ENCODE measurements at places on chromosomes 4 and X. TPM values are rescaled to one million over a fixed set of nuclear protein-coding genes. Genes with fewer than 3 reads are reported as not detected.

Gene CT45A3
- not detected for total RNA-seq

Gene RIPPLY1
- total RNA-seq: not detected

Gene CDX4
- total RNA-seq: not detected

Gene GALNT7
- total RNA-seq: 19.1 TPM

Gene DNAAF6
- total RNA-seq: not detected

Gene BEND4
- 0.10 TPM for total RNA-seq

Gene MAGEB1
- not detected for total RNA-seq

Gene CXCR3
- total RNA-seq: 84.9 TPM

Gene SLC10A3
- 27.6 TPM for total RNA-seq

Gene DGKQ
- 14.7 TPM for total RNA-seq

GRCh38 chr4:121155893-121156292, 8.2 kb downstream of the TNIP3 start:
- DNase-seq: no peak
- peak overlapping the region; percentile 3 for H3K4me3 ChIP-seq
- H3K4me1 ChIP-seq: peaks cover 50% of the 10 kb centered on the region
- peaks cover 4% of the 10 kb centered on the region for H3K36me3 ChIP-seq
- peaks cover 8% of the 10 kb centered on the region for H3K27me3 ChIP-seq
- no peak overlapping the region for H3K27ac ChIP-seq

GRCh38 chr4:121574618-121575017, 122.2 kb downstream of the ANXA5 start:
- peaks cover 2% of the 10 kb centered on the region for H3K4me1 ChIP-seq
- H3K4me3 ChIP-seq: no peak overlapping the region
- H3K27me3 ChIP-seq: peaks cover 25% of the 10 kb centered on the region
- no peaks in the 10 kb centered on the region for H3K36me3 ChIP-seq
- no peak for DNase-seq

GRCh38 chrX:118347736-118348135, 1.8 kb downstream of the WDR44 start:
- H3K27me3 ChIP-seq: no peaks in the 10 kb centered on the region
- peaks cover 49% of the 10 kb centered on the region for H3K4me1 ChIP-seq
- peak overlapping the region; percentile 97 for H3K4me3 ChIP-seq
- H3K27ac ChIP-seq: peak overlapping the region; percentile 98

DNA sequence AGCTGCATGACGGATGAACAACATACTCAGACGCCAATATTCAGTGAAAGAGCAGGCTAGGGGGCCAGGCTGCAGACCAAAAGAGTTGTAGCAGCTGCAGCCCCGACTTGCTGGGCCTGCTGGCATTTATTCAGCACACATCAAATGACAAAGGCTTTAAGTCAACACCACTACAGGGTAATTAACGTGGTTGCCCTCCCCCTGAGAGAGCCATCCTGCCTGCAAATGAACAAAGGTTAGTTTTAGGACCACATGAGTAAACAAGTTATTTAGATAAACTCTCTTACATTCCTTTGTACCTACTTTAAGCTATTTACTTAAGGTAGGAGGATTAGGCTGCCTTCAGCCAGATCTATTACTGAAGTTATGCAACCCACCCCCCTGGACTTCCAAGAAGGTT, 1329.1 kb downstream of the PCDH18 start:
- no peaks in the 10 kb centered on the region for H3K36me3 ChIP-seq
- no peaks in the 10 kb centered on the region for H3K27me3 ChIP-seq
- no peak overlapping the region for H3K4me3 ChIP-seq
- H3K27ac ChIP-seq: no peak overlapping the region
- no peaks in the 10 kb centered on the region for H3K4me1 ChIP-seq

- no peaks in the 10 kb centered on the region for H3K4me1 ChIP-seq
- H3K27me3 ChIP-seq: no peaks in the 10 kb centered on the region
- H3K27ac ChIP-seq: no peak overlapping the region
- no peak overlapping the region for H3K4me3 ChIP-seq
Measured at GRCh38 chrX:83019258-83019657, 488.8 kb upstream of the POU3F4 start.

DNA sequence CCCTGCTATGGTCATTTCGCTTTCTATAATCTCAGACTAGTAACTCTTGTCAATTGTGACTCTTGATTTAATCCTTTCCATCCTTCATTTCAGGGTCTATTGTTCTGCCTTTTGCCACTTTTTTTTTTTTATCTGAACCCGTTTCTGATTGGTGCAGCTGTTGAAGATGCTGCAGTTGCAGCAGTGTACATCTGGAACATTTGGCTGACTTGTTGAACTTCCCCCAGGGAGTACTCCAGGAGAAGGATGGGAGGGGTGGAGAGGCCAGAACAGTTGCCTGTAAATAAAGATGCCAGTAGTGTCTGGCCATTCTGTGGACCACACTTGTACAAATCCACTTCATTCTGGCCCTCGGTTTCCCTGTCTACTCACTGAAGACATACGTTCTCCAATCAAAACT, 1.0 kb upstream of the EDA start:
- H3K4me3 ChIP-seq: no peak overlapping the region
- H3K36me3 ChIP-seq: no peaks in the 10 kb centered on the region
- H3K4me1 ChIP-seq: peaks cover 18% of the 10 kb centered on the region
- no peak for DNase-seq
- peaks cover 21% of the 10 kb centered on the region for H3K27me3 ChIP-seq

GRCh38 chr4:90444904-90445303, 317.7 kb downstream of the CCSER1 start:
- no peak overlapping the region for H3K27ac ChIP-seq
- H3K36me3 ChIP-seq: no peaks in the 10 kb centered on the region
- DNase-seq: no peak
- no peaks in the 10 kb centered on the region for H3K27me3 ChIP-seq

DNA sequence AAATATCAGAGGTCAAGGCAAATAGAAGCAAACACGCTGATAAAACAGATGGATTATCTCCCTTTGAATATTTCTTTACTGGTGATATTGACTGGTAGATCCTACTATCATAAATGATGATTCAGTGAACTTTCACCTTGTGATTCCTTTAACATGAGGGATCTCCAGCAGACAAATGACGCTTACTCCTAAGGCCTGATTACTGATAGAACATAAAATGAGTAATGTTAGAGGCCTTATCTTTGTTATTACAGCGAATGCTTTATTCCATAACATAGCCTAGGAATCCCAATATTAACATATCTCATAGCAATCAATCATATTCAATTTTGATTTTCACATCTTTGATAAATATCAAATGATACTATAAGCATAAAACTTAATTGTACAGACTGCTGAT, 152.3 kb downstream of the SLC10A7 start:
- no peak overlapping the region for H3K27ac ChIP-seq
- no peaks in the 10 kb centered on the region for H3K27me3 ChIP-seq
- no peaks in the 10 kb centered on the region for H3K36me3 ChIP-seq
- no peak overlapping the region for H3K4me3 ChIP-seq
- no peaks in the 10 kb centered on the region for H3K4me1 ChIP-seq
- no peak for DNase-seq

DNA sequence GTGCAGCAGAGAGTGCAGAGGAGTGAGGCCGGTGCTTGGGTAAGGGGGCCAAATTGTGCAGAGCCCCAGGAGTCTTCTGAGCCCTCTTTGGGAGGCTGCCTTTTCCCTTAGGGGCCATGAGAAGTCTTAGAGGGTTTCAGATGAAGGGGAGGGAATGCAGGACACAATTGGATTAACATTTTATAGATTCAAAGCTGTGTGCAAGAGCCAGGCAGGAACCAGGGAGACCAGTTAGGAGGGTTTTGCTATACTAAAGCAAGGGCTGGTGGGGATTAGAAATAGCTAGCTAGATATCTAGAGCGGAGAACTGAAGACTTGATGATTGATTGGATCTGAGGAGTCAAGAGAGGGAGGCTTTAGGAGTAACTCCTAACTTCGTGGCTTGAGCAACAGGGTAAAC, 49.5 kb upstream of the SETD7 start:
- no peak overlapping the region for H3K4me3 ChIP-seq
- DNase-seq: no peak
- peaks cover 17% of the 10 kb centered on the region for H3K27me3 ChIP-seq
- H3K4me1 ChIP-seq: peaks cover 28% of the 10 kb centered on the region
- no peak overlapping the region for H3K27ac ChIP-seq

DNA sequence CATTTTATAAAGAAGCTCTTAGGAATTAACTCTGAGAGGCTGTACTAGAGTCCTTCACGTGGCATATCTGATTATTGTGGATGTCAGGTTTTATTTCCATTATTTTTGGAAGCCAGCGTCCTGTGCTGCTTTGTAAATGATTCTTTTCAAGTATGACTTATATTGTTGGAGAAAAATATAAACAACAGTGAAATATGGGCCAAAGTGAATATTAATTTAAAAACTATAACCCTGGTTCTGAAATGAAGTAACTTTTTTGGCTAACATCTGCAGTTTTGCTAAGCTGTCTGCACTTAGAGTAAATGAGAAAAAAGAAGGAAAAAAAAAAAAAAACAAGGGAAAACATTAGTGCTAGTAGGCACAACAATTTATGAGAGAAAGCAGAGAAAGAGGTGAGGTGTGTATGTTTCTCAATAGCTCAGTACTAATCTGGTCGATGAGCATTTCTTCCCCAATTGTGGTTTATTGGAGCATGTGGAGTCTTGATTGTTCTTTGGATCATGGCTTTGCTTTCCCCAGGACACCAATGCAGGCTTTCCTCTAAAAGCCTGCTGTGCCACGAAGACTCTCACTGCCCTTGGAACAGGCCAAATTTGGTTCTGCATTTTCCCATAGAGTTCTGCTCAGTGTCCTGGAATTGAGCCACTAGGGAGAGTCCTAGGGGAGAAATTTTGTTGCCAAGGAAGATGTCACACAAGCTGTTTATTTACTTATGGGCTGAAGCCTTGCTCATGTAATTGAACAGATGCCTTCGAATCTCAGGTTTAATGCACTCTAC, 273.3 kb downstream of the DKK2 start:
- no peak for DNase-seq
- no peak overlapping the region for H3K27ac ChIP-seq
- no peaks in the 10 kb centered on the region for H3K4me1 ChIP-seq
- H3K4me3 ChIP-seq: no peak overlapping the region

GRCh38 chr4:27000122-27000521, 139.5 kb downstream of the STIM2 start:
- H3K36me3 ChIP-seq: peaks cover 26% of the 10 kb centered on the region
- H3K4me3 ChIP-seq: no peak overlapping the region
- peaks cover 35% of the 10 kb centered on the region for H3K4me1 ChIP-seq
- no peak for DNase-seq
- H3K27ac ChIP-seq: no peak overlapping the region

DNA sequence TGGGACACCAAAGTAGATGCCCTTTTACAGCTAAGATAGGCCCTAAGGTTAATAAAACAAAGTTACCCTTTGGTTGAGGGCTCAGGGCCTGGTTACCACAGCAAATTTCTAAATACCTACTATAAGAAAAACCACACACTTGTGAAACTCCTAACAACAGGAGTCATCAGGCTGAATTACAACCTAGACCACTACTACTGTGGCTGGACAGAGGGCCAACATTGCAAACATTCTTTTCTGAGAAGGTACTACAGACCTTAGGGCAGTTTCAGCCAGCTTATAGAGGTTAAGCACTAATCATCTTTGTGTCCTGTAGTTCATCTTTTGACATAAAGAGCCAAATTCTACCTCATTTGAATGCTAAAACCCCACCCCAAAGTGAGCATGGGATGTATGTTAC, 504.0 kb downstream of the RAPGEF2 start:
- H3K4me3 ChIP-seq: no peak overlapping the region
- H3K27ac ChIP-seq: no peak overlapping the region
- DNase-seq: no peak
- H3K36me3 ChIP-seq: no peaks in the 10 kb centered on the region
- no peaks in the 10 kb centered on the region for H3K27me3 ChIP-seq
- no peaks in the 10 kb centered on the region for H3K4me1 ChIP-seq

DNA sequence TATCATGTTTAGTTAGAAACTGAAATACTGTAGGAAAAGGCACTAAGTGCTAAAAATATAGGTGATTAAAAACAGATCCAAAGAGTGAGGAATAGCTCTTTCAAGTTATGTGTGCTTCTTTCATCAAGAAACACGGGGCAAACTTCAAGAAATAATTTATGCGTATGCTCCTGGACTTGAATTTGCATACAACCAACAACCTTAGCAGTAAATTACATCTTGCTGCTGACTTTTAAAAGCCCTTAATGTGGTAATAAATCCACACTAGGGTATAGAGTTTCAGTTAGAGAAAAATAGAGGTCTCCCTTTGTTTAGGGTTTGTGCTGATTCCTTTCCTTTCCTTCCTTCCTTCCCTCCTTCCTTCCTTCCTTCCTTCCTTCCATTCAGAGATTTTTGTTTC, 94.5 kb upstream of the GC start:
- H3K4me3 ChIP-seq: no peak overlapping the region
- no peaks in the 10 kb centered on the region for H3K27me3 ChIP-seq
- H3K4me1 ChIP-seq: no peaks in the 10 kb centered on the region
- H3K36me3 ChIP-seq: no peaks in the 10 kb centered on the region
- no peak overlapping the region for H3K27ac ChIP-seq

GRCh38 chr4:26384380-26385057, 63.7 kb downstream of the RBPJ start:
- H3K4me3 ChIP-seq: no peak overlapping the region
- peaks cover 46% of the 10 kb centered on the region for H3K4me1 ChIP-seq
- no peak for DNase-seq
- H3K27me3 ChIP-seq: no peaks in the 10 kb centered on the region
- no peak overlapping the region for H3K27ac ChIP-seq

DNA sequence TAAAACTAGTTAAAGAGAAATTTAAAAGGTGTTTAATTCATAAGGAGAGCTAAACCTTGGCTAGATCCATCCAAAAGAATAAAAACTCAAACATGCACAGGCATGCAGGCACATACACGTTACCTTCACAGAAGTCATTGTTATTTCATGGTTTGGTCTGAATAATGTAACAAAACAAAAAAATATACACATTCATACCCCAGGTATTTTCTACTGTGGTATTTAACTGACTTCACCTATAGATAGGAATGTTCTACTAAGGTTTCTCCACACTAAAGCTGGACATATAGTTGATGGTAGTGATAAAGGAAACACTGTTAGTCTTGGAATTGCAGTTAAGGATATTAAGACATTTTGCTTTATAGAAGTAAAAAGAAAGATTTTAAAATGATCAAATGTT, 283.6 kb upstream of the PCDH10 start:
- no peak overlapping the region for H3K4me3 ChIP-seq
- no peak overlapping the region for H3K27ac ChIP-seq
- no peaks in the 10 kb centered on the region for H3K4me1 ChIP-seq
- DNase-seq: no peak
- no peaks in the 10 kb centered on the region for H3K27me3 ChIP-seq

GRCh38 chrX:147342197-147342596, 527.7 kb upstream of the CXorf51A start:
- no peak overlapping the region for H3K4me3 ChIP-seq
- no peak overlapping the region for H3K27ac ChIP-seq
- H3K27me3 ChIP-seq: no peaks in the 10 kb centered on the region
- no peak for DNase-seq
- no peaks in the 10 kb centered on the region for H3K36me3 ChIP-seq

- DNase-seq: no peak
- H3K4me3 ChIP-seq: peak overlapping the region; percentile 35
- H3K27me3 ChIP-seq: peaks cover 44% of the 10 kb centered on the region
- peaks cover 21% of the 10 kb centered on the region for H3K4me1 ChIP-seq
- H3K36me3 ChIP-seq: no peaks in the 10 kb centered on the region
Measured at GRCh38 chrX:372856-373640, 13.7 kb downstream of the PPP2R3B start.

GRCh38 chrX:8728932-8729535, 2.9 kb downstream of the ANOS1 start:
- peaks cover 24% of the 10 kb centered on the region for H3K27me3 ChIP-seq
- no peaks in the 10 kb centered on the region for H3K4me1 ChIP-seq
- DNase-seq: no peak

- no peak for DNase-seq
- no peaks in the 10 kb centered on the region for H3K4me1 ChIP-seq
- no peak overlapping the region for H3K27ac ChIP-seq
- H3K27me3 ChIP-seq: no peaks in the 10 kb centered on the region
- H3K4me3 ChIP-seq: no peak overlapping the region
Measured at GRCh38 chr4:188949596-188949995, 810.4 kb downstream of the TRIML1 start.
